ENCODE measurements at places on chromosomes 13 and 19.

- peak; percentile 35 for DNase-seq
These were observed 350.6 kb downstream of the LIG4 start for GRCh38 chr13:107864543-107865317.

GRCh38 chr19:36113894-36114720, 568 bp downstream of the POLR2I start:
- DNase-seq, result peak; percentile 38

- DNase-seq, result no peak
These were observed 30.9 kb upstream of the MED4 start for GRCh38 chr13:48125794-48126228.

DNA sequence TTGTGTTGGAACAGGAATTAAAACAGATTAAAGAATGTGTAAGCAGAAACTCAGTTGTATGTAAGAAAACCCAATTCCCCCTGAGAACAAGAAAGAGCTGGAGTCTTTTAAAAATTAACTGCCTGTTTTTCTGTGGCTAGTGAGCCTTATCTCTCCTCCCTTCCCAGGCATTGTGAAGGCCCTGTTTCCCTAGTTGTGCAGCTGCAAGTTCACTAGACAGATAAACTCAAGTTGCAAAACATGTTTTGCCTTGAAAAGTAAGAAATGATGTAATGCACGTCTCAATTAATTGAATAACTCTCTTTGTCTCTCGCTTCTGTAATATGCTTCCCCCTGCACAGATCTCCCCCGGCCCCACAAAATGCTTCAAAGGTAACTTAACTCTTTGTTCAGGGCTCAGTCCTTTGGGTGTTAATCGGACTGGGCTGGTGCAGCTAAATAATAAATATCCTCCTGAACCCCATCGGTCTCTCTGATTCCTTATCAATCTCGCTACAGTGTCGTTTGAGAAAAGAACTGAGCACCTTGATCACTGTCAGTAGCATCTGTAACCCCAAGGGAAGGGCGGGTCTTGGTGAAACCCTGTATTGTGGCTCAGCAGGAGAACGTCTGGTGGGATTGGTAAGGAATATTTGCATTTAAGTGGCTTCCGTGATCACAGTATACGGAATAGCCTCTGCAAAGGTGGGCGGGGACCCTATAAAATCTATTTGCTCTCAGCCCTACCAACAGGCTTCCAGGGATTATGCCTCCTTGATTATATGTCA, 1.6 kb upstream of the ZNF556 start:
- no peak for DNase-seq

DNA sequence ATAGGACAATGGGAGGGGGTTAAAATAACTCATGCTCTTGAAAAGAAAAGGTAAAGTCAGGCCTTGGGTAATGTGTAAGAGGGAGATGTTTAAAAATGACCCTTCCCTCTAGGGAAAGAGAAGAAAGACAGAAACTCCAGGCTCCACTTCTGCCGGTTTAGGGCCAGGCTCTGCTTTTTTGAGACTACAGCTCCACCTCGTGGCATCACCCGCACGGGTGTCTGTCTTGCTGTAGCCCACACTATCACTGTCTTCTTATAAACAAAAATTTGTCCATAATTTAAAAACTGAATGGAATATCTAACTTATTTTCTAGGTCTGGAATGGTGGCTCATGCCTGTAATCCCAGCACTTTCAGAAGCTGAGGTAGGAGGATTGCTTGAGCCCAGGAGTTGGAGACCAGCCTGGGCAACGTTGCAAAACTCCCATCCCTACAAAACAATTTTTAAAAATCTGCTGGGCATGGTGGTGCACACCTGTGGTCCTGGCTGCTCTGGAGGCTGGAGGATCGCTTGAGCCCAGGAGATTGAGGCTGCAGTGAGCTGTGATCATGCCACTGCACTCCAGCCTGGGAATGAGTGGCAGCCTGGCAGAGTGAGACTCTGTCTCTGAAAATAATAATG, 65.1 kb upstream of the GTF3A start:
- peak; percentile 57 for DNase-seq

- no peak for DNase-seq
These were observed 1.4 kb downstream of the SH2D3A start for GRCh38 chr19:6765738-6766356.

DNA sequence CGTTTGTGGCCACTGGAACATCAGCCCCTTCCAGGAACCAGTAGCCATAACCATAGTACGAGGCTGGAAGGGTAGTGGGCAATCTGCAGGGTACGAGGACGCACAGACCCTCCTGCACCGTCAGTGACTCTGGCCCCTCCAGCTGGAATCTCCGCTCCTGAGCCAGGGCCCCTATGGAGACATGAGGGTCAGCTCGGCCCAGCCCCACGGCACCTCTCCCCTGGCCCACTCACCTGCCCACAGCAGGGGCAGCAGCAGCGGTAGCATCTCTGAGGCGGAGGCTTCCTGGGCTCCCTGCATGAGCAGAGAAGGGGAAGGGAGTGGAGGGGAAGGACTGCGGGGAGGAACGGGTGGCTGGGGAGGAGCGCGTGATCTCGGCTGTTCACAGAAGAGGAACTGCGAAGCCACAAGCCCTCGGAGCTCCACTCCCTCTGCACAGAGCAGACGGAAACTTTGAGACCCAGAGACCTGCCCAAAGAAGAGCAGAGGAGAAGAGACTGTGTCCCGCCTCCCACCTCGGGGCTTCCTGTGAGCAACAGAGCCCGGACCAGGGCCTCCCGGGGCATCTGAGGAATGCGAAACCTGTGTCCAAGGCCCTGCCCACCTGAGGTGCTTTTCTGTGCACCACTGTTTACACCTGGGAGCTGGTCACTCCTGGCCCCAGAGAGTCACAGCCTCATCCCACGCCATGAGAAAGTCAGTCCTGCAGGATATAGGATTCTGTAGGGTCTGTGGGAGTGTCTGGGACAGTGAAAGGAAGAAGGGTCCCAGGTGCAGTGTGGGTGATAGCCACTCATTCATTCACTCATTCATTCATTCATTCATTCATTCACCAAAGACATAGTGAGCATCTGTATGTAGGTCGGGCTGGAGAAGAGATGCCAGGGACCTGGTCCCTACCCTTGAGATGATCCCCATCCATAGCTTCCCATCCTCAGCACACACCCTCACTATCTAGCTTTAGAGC, at the start of gene SIGLEC6:
TSS of gene SIGLEC6 (minus strand) at position 322 of the 967 bp plus-strand sequence. CDS start at position 300, 22 bp downstream.
- no peak for DNase-seq

DNA sequence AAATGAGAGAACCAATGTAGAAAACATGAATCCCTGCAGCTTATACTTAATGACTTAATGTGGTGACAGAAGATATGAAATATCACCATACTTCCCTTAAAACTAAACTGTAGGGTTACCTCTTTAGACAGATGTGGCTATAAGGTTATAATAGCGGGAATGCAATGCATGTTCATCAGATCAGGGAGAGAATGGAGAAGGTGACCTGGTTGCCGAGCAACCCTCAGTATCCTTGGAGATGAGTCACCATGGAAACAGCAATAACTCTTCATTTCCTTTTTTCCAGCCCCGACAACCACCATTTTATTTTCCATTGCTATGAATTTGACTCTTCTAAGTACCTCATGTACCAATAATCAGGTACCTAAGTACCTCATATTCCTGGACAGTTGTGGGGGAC, 28.0 kb upstream of the ZNF835 start:
- DNase-seq, result no peak

DNA sequence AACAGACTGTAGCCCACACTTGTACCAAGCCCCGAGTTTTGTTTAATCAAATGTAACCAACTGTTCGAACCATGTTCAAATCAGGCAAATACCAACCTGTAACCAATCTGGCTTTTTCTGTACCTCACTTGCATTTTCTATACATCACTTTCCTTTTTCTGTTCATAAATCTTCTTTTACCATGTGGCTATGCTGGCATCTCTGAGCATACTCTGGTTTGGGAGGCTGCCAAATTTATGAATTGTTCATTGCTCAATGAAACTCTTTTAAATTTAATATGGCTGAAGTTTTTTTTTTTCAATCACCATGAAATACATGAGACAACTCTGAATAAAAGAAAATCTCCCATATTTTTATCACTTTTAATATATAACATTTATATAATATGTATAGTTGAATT, 256.1 kb downstream of the SLITRK6 start:
- no peak for DNase-seq

GRCh38 chr13:35923347-35923746, 207.8 kb downstream of the DCLK1 start:
- DNase-seq, result peak; percentile 89

GRCh38 chr13:98327371-98328270, 150.6 kb upstream of the RNF113B start:
- no peak for DNase-seq

DNA sequence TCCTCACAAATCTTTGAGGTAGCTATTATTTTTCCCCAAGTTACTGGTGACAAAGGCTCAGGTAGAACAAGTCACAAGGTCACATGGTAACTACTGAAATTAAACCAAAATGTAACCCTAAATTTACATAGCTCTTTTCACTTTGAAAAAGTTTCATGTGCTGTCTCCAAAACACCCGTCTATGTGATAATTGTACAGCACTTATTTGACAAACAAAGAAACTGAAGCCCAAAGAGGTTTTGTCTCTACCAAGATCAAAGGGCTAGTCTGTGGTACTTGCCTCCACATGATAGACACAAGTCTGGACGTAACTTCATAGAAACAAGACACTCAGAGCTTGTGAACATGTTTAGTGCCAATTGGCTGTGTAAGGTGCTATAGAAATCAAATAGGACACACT, 108.3 kb downstream of the SACS start:
- no peak for DNase-seq

- no peak for DNase-seq
These were observed 1.3 kb upstream of the ZSCAN22 start for GRCh38 chr19:58325311-58326022.

DNA sequence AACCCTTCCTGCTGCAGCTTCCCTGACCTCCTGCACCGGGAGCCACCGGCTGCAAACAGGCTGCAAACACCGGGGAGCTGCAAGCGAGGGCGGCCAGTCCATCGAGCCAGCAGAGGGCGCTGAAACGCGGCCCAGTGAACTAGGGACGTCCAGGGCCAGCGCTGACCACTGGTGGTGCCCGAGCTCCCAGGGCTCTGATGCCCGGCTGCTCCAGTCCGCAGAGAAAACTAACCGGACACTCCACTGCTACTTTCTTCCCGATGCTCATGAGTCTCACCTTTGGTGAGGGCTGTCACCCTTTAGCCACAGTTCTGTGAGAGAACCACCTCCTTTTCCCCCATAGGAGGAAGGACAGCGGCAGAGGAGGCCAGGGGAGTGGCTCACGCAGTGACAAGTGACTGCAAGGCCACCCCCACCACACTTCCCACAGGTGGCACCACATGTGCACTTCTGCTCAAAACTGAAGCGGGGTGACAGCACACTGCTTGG, 82.8 kb upstream of the MTIF3 start:
- peak; percentile 78 for DNase-seq

DNA sequence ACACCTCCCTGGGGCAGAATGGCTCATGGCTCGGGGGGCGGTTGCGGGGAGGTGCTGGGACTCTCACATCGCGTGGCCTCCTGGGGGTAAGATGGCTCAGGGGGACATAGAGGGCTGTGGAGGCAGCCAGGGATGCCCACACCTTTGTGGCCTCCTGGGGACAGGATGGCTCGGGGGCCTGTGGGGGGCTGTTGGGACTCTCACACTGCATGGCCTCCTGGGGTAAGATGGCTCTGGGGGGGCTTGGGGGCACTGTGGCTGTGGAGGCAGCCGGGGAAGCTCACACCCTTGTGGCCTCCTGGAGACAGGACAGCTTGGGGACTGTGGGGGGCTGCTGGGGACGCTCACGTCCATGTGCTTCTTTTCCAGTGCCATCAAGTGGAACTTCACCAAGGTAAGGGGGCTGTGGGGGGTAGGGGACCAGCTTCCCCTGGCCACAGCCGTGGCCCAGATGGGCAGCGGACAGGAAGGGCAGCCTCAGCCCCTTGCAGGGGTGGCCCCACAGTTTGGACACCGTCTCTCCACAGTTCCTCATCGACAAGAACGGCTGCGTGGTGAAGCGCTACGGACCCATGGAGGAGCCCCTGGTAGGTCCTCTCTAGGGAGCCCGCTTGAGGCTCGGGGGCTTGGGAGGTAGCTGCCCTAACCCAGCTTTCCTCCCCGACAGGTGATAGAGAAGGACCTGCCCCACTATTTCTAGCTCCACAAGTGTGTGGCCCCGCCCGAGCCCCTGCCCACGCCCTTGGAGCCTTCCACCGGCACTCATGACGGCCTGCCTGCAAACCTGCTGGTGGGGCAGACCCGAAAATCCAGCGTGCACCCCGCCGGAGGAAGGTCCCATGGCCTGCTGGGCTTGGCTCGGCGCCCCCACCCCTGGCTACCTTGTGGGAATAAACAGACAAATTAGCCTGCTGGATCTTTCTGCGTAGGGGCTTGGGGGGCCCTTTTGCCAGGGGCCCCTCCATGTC, 2.4 kb downstream of the GPX4 start:
- peak; percentile 28 for DNase-seq

GRCh38 chr19:28257396-28257795, 955.6 kb downstream of the UQCRFS1 start:
- DNase-seq, result no peak

DNA sequence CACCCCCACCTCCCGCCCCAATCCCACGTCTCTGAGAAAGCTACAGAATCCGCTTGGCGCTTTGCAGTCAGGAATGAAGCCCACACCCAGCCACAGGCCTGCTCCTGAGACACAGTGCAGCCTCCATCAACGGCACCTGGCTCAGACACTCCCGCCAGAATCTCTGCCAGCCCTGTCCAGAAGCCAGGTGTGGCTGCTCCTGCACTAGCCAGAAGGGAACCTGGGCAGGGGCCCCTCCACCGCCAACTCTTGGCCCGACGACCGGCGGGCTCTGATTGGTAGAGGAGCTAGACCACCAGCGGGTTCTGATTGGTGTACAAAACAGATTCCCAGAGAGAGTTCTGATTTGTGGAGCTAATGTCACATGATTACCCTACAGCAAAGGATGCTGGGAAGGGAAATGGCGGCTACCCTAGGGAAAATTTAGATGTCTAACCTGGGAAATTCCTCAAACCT, 2.9 kb upstream of the PPP6R1 start:
- no peak for DNase-seq
